Neural crest cell (in vitro differentiated cells): ENCODE measurements at places on chromosomes 3 and 15.
A peak's percentile ranks its signal among the peaks of the same experiment; 100 is the strongest.

DNA sequence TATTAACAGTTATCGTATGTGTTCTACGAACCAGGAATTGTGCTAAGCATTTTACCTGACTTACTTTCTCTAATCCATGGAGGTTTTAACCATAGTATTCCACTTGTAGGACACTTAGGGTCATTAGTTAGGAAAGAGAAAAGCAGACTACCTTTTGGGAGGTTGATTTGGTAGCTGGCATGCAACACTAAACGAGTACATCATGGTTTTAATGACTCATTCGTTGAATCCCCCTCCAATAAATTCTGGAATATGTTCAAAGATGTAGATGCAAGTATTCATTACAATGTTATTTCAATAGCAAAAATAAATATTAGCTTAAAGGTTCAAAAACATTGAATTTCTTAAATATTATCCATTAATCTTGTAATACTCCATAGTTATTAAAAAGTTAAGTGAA, 162.5 kb downstream of the FMN1 start:
- DNase-seq, result no peak

- no peak for DNase-seq
Observed at GRCh38 chr15:94411285-94411684, 179.9 kb downstream of the MCTP2 start.

- peak; percentile 57 for DNase-seq
Observed at GRCh38 chr15:82044373-82045178, 1.2 kb downstream of the MEX3B start.

DNA sequence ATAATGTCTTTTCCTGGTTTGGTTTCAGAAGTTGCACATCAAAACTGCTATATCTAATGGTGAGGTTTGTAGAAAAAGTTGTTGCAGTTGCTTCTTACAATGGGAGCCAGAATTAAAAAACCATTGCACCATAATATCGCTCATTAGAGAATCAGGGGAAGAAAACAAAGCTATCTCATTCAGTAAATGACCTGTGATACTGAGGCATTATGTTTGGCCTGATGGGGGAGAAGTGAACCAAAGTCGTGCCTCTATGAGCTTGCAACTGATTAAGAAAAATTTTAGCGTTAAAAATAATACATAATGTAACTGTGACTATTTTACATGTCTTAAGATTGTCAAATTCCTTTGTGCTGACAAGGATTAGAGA, 60.2 kb upstream of the ARHGEF26 start:
- no peak for DNase-seq

- peak; percentile 35 for DNase-seq
Observed at GRCh38 chr15:51750792-51751696, at the start of gene TMOD2. Gene TMOD2 (plus strand): TSS chr15:51751597. CDS start chr15:51766442, 14,845 bp downstream.

GRCh38 chr3:72818092-72818773, 30.0 kb downstream of the SHQ1 start:
- DNase-seq, result no peak

GRCh38 chr3:52435246-52436101, 9.4 kb downstream of the SEMA3G start:
- no peak for DNase-seq

GRCh38 chr3:192435241-192435640, 292.1 kb downstream of the FGF12 start:
- DNase-seq, result no peak

- no peak for DNase-seq
Observed at GRCh38 chr15:62756326-62756994, 286.1 kb upstream of the TPM1 start.

GRCh38 chr3:15318661-15319060, 13.7 kb downstream of the SH3BP5 start:
- no peak for DNase-seq
